ENCODE measurements at places on chromosomes 2 and 18. TPM values are rescaled to one million over a fixed set of nuclear protein-coding genes. Genes with fewer than 3 reads are reported as not detected.
A peak's percentile ranks its signal among the peaks of the same experiment; 100 is the strongest.

Gene GPR75
- total RNA-seq = 1.7 TPM

Gene TXNDC2
- total RNA-seq = not detected

Gene ACAA2
- total RNA-seq = 93.1 TPM

Gene MC2R
- total RNA-seq = not detected

Gene KCNF1
- not detected for total RNA-seq

Gene CAPN10
- total RNA-seq = 52.3 TPM

Gene THUMPD2
- 12.9 TPM for total RNA-seq

Gene MPP4
- total RNA-seq = not detected

Gene ANKRD53
- not detected for total RNA-seq

GRCh38 chr2:217086718-217087117, 226.9 kb upstream of the TNP1 start:
- H3K4me1 ChIP-seq = peaks cover 24% of the 10 kb centered on the region
- H3K36me3 ChIP-seq = no peaks in the 10 kb centered on the region
- H3K27ac ChIP-seq = no peak overlapping the region
- peaks cover 12% of the 10 kb centered on the region for H3K27me3 ChIP-seq
- no peak for DNase-seq

- no peaks in the 10 kb centered on the region for H3K27me3 ChIP-seq
- no peaks in the 10 kb centered on the region for H3K36me3 ChIP-seq
- H3K4me1 ChIP-seq = no peaks in the 10 kb centered on the region
- no peak for DNase-seq
- H3K4me3 ChIP-seq = no peak overlapping the region
Observed at GRCh38 chr2:29783666-29784065, 137.7 kb downstream of the ALK start.

- peaks cover 27% of the 10 kb centered on the region for H3K4me1 ChIP-seq
- H3K36me3 ChIP-seq = peaks cover 2% of the 10 kb centered on the region
- peaks cover 15% of the 10 kb centered on the region for H3K27me3 ChIP-seq
- peak; percentile 19 for DNase-seq
Observed at GRCh38 chr18:12658426-12659138, 675 bp upstream of the SPIRE1 start.

GRCh38 chr18:4593459-4593858, 138.4 kb upstream of the DLGAP1 start:
- H3K36me3 ChIP-seq = no peaks in the 10 kb centered on the region
- no peak for DNase-seq
- H3K27me3 ChIP-seq = no peaks in the 10 kb centered on the region
- no peaks in the 10 kb centered on the region for H3K4me1 ChIP-seq

DNA sequence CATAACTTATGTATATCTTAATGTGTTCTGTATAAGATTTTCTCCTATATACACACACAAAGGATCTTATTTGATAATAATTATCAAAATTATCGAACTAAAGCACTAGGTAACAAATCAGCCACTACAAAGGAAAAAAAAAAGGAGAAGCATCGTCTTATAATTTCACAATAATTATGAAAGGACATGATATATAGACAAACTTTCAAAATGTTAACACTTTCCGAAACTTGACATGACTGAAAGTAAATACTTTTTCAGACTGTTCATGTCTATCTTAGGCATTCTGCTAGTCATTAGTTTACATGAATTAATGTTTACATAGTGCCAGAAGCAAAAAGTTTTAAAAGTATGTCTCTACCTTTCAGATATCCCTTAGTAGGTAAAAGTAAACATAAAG, 7.3 kb upstream of the NR4A2 start:
- H3K27ac ChIP-seq = peak overlapping the region; percentile 90
- peaks cover 3% of the 10 kb centered on the region for H3K36me3 ChIP-seq
- no peaks in the 10 kb centered on the region for H3K27me3 ChIP-seq
- peaks cover 54% of the 10 kb centered on the region for H3K4me1 ChIP-seq

DNA sequence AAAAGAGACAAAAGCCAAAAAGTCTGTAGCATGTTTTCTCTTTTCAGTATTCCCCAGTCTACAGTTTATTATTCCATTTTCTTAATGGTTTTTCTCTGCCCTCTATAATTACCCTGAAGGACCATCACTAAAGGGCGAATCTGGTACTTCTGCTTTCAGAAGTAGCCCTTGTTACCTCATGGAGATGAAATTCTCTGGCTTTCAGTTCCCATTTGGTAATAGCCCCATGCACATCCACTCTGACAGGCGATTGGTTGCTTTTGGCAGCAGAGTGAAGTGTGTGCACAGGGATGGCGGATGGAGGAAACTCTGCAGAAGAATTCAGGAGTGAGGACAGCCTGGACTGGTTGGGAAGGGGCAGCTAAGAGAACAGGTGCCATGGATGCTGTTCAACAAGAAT, 66.3 kb upstream of the NABP1 start:
- no peak for DNase-seq
- H3K4me3 ChIP-seq = no peak overlapping the region
- no peaks in the 10 kb centered on the region for H3K36me3 ChIP-seq
- no peak overlapping the region for H3K27ac ChIP-seq
- H3K4me1 ChIP-seq = peaks cover 2% of the 10 kb centered on the region

GRCh38 chr2:43939695-43940256, 56.0 kb downstream of the LRPPRC start:
- no peak overlapping the region for H3K4me3 ChIP-seq
- H3K27ac ChIP-seq = no peak overlapping the region
- no peaks in the 10 kb centered on the region for H3K27me3 ChIP-seq
- no peak for DNase-seq
- peaks cover 4% of the 10 kb centered on the region for H3K4me1 ChIP-seq
- H3K36me3 ChIP-seq = peaks cover 19% of the 10 kb centered on the region
